Activated CD4-positive, alpha-beta T cell treated with anti-CD3 and anti-CD28 coated beads, Interleukin-2, amount 10 ng/mL, durations not matched to agents 7 days and 5 days (primary cell): ENCODE measurements at places on chromosomes 16 and 17.

DNA sequence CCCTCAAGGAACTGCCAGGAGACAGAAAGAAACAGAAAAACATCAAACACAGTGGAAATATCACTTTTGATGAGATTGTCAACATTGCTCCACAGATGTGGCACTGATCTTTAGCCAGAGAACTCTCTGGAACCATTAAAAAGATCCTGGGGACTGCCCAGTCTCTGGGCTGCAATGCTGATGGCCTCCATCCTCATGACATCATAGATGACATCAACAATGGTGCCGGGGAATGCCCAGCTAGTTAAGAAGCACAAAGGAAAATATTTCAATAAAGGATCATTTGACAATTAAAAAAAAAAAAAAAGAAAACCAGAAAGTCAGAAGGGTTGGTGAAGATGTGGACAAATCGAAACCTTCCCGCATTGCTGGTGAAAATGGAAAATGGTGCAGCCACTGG, 14.9 kb upstream of the CHMP6 start:
- H3K4me3 ChIP-seq = no peak overlapping the region
- H3K27ac ChIP-seq = peak overlapping the region; percentile 60
- no peaks in the 10 kb centered on the region for H3K36me3 ChIP-seq
- peaks cover 8% of the 10 kb centered on the region for H3K4me1 ChIP-seq
- DNase-seq = no peak

GRCh38 chr16:84232969-84233368, 6.8 kb downstream of the KCNG4 start:
- H3K27me3 ChIP-seq = peaks cover 7% of the 10 kb centered on the region
- no peaks in the 10 kb centered on the region for H3K4me1 ChIP-seq
- H3K4me3 ChIP-seq = no peak overlapping the region

GRCh38 chr16:53415504-53415903, 18.8 kb upstream of the RBL2 start:
- H3K27me3 ChIP-seq = no peaks in the 10 kb centered on the region
- H3K36me3 ChIP-seq = peaks cover 3% of the 10 kb centered on the region
- DNase-seq = no peak
- H3K4me1 ChIP-seq = peaks cover 8% of the 10 kb centered on the region
- H3K27ac ChIP-seq = no peak overlapping the region
- no peak overlapping the region for H3K4me3 ChIP-seq

DNA sequence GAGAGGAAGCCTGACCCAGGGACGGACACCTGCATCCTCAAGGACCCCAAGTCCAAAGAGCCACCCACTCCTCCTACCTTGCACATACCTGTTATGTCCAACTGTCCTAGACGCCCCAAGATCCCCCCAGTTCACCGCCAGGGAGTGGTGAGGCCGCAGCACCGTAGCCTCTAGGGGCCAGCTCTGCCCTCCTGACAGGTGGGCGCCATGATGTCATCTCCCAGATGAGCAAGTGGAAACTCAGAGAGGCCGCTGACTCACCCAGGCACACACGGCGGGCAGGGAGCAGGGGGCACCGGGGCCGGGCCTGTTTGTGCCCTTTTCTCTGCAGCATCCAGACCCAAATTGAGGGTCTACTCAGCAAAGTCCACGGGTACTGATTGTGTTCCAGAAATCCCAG, 4.8 kb upstream of the ZNF469 start:
- peaks cover 7% of the 10 kb centered on the region for H3K27me3 ChIP-seq

GRCh38 chr16:22195695-22196558, 10.2 kb upstream of the EEF2K start:
- peak overlapping the region; percentile 92 for H3K27ac ChIP-seq
- peak; percentile 90 for DNase-seq
- H3K27me3 ChIP-seq = peaks cover 2% of the 10 kb centered on the region
- peak overlapping the region; percentile 79 for H3K4me3 ChIP-seq
- H3K36me3 ChIP-seq = peaks cover 12% of the 10 kb centered on the region
- H3K4me1 ChIP-seq = peaks cover 56% of the 10 kb centered on the region

DNA sequence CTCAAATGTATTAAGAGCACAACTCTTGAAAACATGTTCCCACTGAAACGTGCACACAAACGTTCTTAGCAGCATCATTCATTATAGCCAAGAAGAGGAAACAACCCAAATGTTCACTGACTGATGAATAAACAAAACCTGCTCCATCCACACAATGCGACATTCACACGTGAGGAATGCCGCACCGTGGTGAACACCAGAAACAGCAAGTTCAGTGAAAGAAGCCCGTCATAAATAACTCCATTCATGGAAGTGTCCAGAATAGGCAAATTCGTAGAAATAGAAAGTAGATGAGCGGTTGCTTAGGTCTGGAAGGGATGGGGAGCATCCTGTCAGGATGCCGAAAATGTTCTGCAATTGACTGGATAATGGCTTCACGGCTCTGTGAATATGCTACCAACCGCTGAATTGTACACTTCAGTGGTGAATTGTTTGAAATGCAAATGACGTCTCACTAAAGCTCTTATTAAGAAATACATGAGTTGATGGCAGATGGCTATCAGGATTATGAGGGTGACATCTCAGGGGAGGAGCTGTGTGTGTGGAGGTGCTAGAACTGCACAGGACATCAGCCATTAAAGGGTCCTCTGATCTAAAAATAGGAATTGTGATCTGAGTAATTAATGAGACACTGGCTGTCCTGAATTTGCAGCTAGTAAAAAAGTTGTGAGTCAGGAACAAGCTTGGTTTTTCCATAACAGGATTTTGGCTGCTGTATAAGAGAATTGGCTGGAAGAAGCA, 771.0 kb downstream of the KCNJ18 start:
- no peaks in the 10 kb centered on the region for H3K27me3 ChIP-seq
- no peak for DNase-seq
- H3K27ac ChIP-seq = no peak overlapping the region
- H3K36me3 ChIP-seq = no peaks in the 10 kb centered on the region
- H3K4me1 ChIP-seq = no peaks in the 10 kb centered on the region
- no peak overlapping the region for H3K4me3 ChIP-seq

DNA sequence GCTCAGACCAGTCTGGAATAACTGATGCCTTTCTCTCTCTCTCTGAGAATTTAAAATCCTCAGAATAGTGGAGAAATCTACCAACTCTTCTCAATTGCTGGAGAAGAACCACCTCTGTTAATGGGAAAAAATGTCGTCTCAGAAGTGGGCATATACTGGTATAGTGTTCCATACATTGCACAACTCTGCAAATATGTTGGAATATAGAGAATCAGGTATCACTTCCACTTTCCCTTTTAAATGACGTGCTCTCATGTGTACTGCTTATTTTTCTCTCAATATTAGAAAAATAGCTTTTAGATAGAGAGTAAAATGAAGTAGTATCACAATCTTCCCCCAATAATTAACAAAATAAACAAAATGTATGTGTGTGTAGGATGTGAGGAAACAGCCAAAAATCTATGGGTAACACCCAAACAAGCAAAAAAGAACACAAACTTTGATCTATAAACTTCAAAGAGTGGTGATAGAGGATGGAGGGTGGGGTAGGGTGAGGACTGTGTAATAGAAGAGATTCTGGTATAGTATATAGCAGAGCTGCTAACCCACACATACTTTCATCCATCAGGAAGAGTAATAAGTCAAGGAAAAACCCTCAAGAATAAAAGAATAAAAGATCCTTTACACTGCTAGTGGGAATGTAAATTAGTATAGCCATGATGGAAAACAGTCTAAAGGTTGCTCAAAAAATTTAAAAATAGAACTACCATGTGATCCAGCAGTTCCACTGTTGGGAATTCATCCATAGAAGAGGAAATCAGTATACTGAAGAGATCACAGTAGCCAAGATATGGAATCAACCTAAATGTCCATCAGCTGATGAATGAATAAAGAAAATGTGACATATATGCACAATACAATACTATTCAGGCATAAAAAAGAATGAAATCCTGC, 46.9 kb downstream of the NFATC3 start:
- peaks cover 48% of the 10 kb centered on the region for H3K36me3 ChIP-seq
- peaks cover 42% of the 10 kb centered on the region for H3K4me1 ChIP-seq
- no peaks in the 10 kb centered on the region for H3K27me3 ChIP-seq

- DNase-seq = no peak
- H3K36me3 ChIP-seq = no peaks in the 10 kb centered on the region
- no peak overlapping the region for H3K4me3 ChIP-seq
Measured at GRCh38 chr16:65122724-65123395, 997 bp upstream of the CDH11 start.

DNA sequence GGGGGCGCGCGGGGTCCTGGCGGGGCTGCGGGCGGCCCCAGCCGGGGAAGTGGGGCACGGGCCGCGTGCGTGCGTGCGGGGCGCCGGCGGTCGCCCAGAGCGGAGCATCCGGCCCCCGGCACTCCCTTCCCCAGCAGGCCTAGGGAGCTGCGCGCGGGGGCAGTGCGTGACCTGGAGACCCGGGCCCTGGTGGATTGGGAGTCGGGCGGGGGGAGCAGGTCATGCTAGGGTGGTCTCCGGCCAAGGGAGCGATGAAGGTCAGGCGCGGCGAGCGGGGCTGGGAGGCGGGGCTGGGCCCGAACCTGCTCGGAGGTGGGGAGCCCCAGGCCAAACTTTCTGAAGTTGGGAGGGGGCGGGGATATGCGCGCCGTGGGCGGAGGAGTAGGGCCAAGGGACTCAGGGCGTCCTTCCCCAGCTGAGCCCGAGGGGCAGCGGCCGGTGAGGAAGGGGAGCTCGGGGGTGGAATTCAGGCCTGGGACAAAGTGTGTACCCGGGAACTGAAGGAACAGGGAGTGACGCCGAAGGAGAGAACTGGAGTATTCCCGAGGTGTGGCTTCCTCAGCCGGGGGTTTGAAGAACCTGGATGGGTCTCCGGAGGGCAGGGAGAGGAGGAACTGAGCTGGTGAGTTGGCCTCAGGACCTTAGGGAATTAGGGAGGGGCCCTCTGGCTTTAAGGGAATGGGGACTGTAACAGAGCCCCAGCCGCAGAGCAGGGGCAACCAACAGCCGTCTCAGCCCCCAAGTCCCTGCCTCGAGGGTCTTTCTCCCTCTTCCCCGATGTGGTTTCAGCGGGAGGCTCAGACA, 589 bp downstream of the XYLT2 start:
- peak overlapping the region; percentile 88 for H3K4me3 ChIP-seq
- peaks cover 35% of the 10 kb centered on the region for H3K4me1 ChIP-seq
- peak overlapping the region; percentile 92 for H3K27ac ChIP-seq
- H3K27me3 ChIP-seq = no peaks in the 10 kb centered on the region
- DNase-seq = peak; percentile 47
- H3K36me3 ChIP-seq = no peaks in the 10 kb centered on the region

GRCh38 chr17:51079049-51079448, 41.6 kb downstream of the SPAG9 start:
- no peak overlapping the region for H3K27ac ChIP-seq
- H3K4me1 ChIP-seq = peaks cover 6% of the 10 kb centered on the region
- no peak for DNase-seq
- no peaks in the 10 kb centered on the region for H3K27me3 ChIP-seq
- peaks cover 23% of the 10 kb centered on the region for H3K36me3 ChIP-seq
- H3K4me3 ChIP-seq = no peak overlapping the region

DNA sequence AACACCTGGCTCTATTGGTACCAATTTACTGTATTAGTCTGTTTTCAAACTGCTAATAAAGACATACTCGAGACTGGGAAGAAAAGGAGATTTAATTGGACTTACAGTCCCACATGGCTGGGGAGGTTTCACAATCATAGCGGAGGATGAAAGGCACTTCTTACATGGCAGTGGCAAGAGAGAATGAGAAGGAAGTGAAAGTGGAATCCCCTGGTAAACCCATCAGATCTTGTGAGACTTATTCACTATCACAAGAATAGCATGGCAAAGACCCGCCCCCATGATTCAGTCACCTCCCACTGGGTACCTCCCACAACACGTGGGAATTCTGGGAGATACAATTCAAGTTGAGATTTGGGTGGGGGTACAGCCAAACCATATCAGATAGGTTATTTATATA, 22.6 kb upstream of the GOSR1 start:
- H3K4me3 ChIP-seq = no peak overlapping the region
- H3K4me1 ChIP-seq = no peaks in the 10 kb centered on the region
- no peak overlapping the region for H3K27ac ChIP-seq
- peaks cover 38% of the 10 kb centered on the region for H3K36me3 ChIP-seq
- no peak for DNase-seq

DNA sequence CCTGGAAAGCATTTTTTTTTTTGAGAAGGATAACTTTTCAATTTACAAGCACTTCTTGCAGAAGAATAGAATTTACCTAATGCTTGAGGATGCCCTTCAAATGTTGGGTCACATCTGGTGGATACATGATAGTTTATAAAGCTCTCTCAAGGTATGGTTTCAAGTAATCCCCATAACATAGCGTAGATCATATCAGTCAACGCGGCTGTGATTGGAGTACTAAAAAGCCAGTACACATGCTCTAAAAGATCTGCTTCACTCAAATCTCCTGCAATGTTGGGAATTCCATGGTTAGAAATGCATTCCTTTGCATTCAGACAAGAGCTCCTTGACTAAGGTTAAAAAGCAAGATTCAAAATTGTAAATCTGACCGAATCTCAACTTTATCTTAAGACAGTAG, 3.9 kb upstream of the KCNJ16 start:
- H3K27me3 ChIP-seq = peaks cover 12% of the 10 kb centered on the region
- no peak overlapping the region for H3K4me3 ChIP-seq
- no peak for DNase-seq
- H3K36me3 ChIP-seq = no peaks in the 10 kb centered on the region
- H3K4me1 ChIP-seq = no peaks in the 10 kb centered on the region

- H3K36me3 ChIP-seq = peaks cover 22% of the 10 kb centered on the region
- no peaks in the 10 kb centered on the region for H3K27me3 ChIP-seq
- DNase-seq = no peak
- H3K27ac ChIP-seq = peak overlapping the region; percentile 41
- H3K4me3 ChIP-seq = no peak overlapping the region
- peaks cover 37% of the 10 kb centered on the region for H3K4me1 ChIP-seq
Measured at GRCh38 chr16:85865-86264, 7.8 kb downstream of the MPG start.

- H3K4me3 ChIP-seq = no peak overlapping the region
- no peaks in the 10 kb centered on the region for H3K27me3 ChIP-seq
- H3K36me3 ChIP-seq = no peaks in the 10 kb centered on the region
- H3K4me1 ChIP-seq = no peaks in the 10 kb centered on the region
- H3K27ac ChIP-seq = no peak overlapping the region
Measured at GRCh38 chr17:22233382-22233781, 541.1 kb downstream of the KCNJ18 start.

DNA sequence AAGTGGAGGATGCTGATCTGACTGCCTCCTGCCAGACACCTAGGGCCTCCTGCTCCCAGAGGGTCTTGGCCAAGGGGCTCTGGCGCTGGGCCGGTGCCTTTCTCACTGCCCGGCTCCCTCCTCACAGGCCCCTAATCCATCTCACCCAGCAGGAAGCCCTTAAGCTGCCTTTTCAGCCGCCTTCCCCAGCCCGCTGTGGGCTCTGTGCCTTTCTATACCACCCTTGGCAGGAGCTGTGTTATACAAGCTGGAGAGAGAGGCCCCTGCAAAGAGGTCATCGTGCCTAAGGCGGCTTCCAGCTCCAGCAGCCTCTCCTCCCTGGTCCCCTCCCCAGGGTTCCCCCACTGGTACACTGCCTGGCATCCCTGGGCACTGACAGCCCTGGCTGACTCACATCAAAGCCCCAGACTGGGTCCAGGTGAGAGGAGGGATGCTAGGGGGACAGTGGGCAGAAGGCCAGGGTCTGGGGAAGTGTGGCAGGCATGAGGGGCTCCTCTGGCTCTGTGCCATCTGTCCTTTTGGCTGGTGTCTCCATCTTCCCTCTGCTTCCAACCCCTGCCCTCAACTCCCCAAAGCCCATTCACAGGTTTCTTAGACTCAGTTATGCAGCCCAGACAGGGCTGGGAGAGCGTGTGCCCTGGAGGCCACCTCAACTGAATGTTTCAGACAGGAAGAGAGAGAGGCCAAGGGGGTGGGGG, 15.3 kb upstream of the FZD2 start:
- H3K4me3 ChIP-seq = no peak overlapping the region
- no peaks in the 10 kb centered on the region for H3K36me3 ChIP-seq
- DNase-seq = no peak
- H3K27ac ChIP-seq = no peak overlapping the region
- peaks cover 1% of the 10 kb centered on the region for H3K4me1 ChIP-seq
- H3K27me3 ChIP-seq = peaks cover 19% of the 10 kb centered on the region

GRCh38 chr17:50212121-50212843, 10.9 kb upstream of the COL1A1 start:
- H3K4me1 ChIP-seq = peaks cover 5% of the 10 kb centered on the region
- no peaks in the 10 kb centered on the region for H3K36me3 ChIP-seq
- no peak overlapping the region for H3K27ac ChIP-seq
